ENCODE measurements at places on chromosomes 7 and 10.
A peak's percentile ranks its signal among the peaks of the same experiment; 100 is the strongest.

DNA sequence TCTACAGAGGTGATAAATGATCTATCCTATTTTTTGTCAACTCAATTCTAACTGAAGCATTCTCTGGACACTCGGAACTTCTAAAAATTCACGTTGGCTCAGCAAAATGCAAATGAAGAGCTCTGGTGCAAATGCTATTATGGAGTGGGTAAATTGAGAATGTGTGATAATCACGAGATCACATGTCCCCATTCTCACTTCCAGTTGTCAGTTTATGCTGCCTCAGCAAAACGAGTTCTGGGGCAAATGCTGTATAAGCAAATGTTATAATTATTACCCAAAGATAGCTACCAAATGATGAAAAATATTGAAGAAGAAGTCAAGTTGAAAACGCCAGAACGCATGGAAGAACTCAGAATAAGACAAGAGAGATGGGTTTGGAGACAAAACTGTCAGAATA, 29.4 kb downstream of the AKR1B1 start:
- no peak for DNase-seq

GRCh38 chr7:106100863-106101629, 11.1 kb downstream of the SYPL1 start:
- DNase-seq, result no peak

DNA sequence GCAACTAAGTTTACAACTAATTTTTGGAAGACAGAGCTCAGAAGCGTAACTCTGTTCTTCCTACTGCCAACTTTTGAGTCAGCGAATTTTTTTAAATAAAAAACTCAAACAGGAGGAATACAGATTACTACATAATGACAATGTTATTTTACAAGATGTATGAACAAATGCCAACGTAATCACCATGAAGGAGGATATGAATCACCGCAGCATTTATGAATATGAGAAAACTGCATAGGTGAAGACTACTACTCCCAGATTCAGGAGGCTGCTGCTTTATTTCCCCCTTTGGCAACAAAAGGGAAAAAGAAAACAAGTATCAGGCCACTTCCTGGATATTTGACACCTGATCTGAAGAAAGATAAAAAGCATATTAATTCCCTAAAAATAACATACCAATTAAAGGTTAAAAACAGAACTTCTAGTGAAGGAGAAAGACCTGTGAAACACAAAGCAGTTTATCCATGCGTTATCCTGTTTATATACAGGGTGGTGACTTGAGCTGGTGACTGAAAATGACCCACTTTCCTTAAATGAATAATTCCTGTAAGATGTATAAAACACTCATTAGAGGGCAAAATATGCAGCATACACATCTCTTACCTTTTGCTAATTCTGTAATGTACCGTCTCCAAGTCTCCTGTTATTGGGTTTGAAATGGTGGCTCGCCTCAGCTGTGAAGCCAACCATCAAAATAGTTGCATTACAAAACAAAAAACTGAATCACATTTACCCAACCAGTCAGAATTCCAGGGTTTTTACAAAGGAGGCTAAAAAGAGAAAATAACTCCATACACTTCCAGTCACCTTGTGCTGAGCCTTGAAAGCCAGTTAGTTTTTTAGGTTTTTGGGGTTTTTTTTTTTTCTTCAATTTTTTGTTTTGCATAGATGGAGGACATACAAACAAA, 52.0 kb downstream of the P4HA1 start:
- no peak for DNase-seq

DNA sequence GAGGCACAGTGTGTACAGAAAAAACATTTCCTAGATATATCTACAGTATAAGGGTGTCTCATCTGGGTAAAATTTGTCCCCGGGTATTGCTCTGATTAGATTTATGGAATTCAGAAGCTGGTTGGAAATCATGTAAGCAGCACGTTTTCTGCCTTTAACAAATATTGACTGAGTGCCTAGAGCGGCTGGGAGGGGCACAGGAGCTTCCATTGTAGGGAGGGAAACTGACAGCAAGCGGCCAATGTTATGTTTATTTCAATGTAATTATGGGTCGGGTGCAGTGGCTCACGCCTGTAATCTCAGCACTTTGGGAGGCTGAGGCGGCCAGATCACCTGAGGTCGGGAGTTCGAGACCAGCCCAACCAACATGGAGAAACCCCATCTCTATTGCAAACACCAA, 4.4 kb upstream of the RFC2 start:
- no peak for DNase-seq

- DNase-seq, result peak; percentile 35
These were observed 105.4 kb upstream of the FAM133B start for GRCh38 chr7:92695308-92696261.

DNA sequence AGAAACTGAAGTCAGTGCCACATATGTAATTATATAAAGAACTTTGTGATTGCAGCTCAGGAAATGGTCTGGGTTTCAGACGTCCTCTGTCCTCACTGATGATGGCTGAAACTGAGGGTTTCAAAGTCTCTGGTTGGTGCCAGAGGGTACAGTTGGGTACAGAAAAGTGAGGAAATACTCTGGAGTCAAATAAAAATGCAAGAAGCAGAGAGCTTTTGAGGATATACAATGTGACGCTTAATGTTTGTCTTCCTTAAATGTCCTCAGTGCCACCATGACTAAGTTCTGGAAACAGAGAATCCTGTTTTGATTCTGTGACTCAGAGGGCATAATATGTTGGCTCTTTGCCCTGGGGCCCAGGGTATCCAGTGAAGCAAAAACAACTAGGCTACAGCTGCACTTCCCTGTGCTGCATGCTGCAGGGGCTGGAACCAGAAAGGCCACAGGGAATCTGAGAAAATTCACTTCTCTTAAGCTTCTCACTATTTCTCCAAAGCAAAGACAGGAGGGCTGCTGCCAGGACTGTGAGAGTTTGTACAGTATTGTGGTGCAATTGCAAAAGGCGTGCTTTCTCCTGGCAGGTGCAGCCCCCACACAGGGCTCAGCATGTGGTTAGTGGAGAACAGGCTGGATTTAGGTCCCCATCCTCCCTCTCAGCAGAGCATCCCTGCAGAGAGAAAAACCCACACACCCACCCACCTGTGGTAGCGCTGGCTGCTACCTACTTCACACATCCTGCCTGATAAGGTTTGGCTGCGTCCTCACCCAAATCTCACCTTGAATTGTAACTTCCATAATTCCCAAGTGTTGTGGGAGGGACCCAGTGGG, 169.5 kb upstream of the SVIL start:
- no peak for DNase-seq

GRCh38 chr10:34916314-34916713, 101.2 kb upstream of the PARD3 start:
- DNase-seq, result no peak

DNA sequence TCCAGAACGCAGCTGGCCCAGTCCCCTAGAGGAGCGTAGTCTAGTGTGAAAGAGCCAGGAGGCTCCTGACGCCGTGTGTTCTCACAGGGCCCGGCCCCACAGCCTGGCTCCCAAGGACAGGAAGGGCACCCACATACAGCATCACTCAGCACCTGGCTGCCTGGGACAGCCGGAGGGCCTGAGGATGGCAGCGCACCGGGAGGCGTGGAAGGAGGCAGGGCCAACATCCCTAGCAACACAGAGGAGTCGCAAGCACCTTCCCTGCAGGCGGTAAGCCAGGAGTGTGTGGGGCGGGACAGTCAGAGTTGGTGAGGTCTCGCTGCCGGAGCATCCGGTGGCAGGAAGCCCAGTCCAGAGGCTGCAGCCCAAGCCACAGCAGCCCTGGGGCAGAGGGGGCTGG, 125.8 kb downstream of the MAD1L1 start:
- DNase-seq, result no peak

GRCh38 chr7:44771358-44771757, 22.7 kb downstream of the ZMIZ2 start:
- no peak for DNase-seq

- DNase-seq, result no peak
These were observed 218.1 kb downstream of the CELF2 start for GRCh38 chr10:11235771-11236170.

DNA sequence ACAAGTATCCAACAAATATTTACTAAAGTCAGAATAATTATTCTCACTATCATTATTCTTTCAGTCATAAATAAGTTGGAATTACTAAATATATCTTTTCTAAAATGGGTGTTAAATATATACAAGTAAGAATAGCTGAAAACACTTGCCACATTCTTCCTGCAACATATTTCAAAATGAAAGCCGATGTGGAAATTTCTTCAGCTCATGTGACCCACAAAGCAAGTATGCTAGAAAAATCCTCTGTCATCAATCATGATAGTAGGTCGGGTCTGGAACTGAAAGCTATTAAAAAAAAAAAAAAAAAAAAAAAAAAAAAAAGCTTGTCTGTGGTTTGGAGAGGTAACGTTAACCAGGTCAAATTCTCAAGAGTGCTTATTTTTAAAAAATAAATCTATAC, 344.7 kb downstream of the NEBL start:
- DNase-seq, result no peak

DNA sequence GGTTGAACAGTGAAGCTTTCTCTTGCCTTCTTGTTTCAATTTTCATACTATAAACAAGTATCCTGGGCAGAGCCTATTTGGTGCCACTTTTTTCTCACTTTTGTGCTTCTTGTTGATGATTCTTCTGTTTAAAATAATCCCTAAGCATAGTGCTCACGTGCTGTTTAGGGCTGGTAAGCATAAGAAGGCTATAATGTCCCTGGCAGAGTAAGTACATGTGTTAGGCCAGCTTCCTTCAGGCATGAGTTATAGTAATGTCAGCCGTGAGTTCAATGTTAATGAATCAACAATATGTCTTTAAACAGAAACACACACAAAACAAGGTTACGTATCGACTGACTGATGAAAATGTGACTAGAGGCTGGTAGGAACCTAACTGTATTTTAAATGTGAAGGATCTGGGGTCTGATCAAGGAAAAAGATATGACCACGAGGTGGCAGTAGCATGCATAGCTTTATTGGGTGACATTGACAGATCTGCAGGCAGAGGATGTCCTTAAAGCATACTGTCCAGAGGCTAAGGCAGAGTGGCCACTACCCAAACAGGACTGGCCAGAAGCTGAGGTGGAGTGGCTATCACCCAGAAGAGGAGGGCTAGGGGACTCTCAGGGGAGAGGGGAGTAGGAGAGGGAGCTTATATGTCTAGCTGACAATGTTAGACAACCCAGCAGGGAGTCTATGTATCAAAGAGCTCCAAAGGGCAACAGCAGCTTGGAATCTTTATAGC, 113.7 kb downstream of the BRAF start:
- DNase-seq, result peak; percentile 73

Measured in neural crest cell (in vitro differentiated cells).